WTC11 (cell line): ENCODE measurements at places on chromosomes 3 and 15. TPM values are rescaled to one million over a fixed set of nuclear protein-coding genes. Genes with fewer than 3 reads are reported as not detected.

- H3K27me3 ChIP-seq: no peaks in the 10 kb centered on the region; the same call in 1 of the 2 replicates
- DNase-seq: no peak
- H3K27ac ChIP-seq: no peak overlapping the region
- no peak overlapping the region for H3K4me3 ChIP-seq
- H3K4me1 ChIP-seq: peaks cover 6% of the 10 kb centered on the region
- H3K36me3 ChIP-seq: peaks cover 5% of the 10 kb centered on the region; the same call in 1 of the 2 replicates
Observed at GRCh38 chr3:190281308-190282051, 40.8 kb downstream of the CLDN1 start.

DNA sequence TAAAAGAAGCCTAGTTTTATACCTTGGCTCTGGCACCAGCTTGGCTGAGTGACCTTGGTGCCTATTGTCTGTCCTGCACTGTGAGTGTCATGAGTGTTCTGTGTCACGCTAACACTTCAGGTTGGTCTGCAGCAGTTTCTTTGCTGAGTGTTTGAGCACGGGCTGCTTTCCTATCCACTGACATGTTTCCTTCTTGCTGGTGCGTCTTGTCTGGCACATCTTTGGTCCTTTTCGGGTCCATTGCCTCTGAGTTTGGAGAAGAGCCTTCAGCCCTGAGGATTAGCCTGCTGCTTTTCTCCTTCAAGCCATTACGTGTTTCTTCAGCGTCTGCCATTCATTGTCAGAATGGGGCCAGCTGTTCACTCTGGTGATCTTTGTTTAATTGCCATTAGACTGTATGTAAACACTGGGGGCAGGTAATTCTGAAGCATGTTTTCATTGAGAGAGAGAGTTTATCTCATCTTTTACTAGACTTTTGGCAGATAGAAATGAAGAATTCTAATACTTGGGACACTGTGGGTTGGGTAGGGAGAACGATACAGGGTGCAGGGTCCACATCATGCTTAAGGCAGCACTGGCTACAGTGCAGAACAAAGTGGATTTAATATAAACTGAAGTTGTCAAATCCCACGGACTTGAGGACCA, 55.5 kb downstream of the LRRC28 start:
- no peak for DNase-seq
- peaks cover 4% of the 10 kb centered on the region; the same call in 1 of the 2 replicates for H3K36me3 ChIP-seq
- peak overlapping the region; percentile 92 for H3K27ac ChIP-seq
- H3K4me1 ChIP-seq: peaks cover 34% of the 10 kb centered on the region
- H3K4me3 ChIP-seq: peak overlapping the region; percentile 19

GRCh38 chr3:140292170-140292569, 357.2 kb downstream of the CLSTN2 start:
- peaks cover 50% of the 10 kb centered on the region for H3K4me1 ChIP-seq
- peaks cover 8% of the 10 kb centered on the region for H3K36me3 ChIP-seq
- H3K4me3 ChIP-seq: no peak overlapping the region
- no peak for DNase-seq

GRCh38 chr15:55980511-55980910, 12.9 kb downstream of the NEDD4 start:
- no peak for DNase-seq
- no peaks in the 10 kb centered on the region for H3K36me3 ChIP-seq

- peak overlapping the region; percentile 82 for H3K4me3 ChIP-seq
- H3K36me3 ChIP-seq: no peaks in the 10 kb centered on the region
Observed at GRCh38 chr3:26621906-26622620, 509 bp upstream of the LRRC3B start.

GRCh38 chr3:160950542-160950941, 154.6 kb downstream of the B3GALNT1 start:
- no peak for DNase-seq
- no peak overlapping the region for H3K27ac ChIP-seq
- peaks cover 4% of the 10 kb centered on the region; the same call in 1 of the 2 replicates for H3K4me1 ChIP-seq
- no peaks in the 10 kb centered on the region for H3K36me3 ChIP-seq
- H3K27me3 ChIP-seq: no peaks in the 10 kb centered on the region

- H3K4me1 ChIP-seq: peaks cover 20% of the 10 kb centered on the region
- no peak for DNase-seq
- H3K27ac ChIP-seq: no peak overlapping the region
- H3K27me3 ChIP-seq: no peaks in the 10 kb centered on the region; the same call in 1 of the 2 replicates
Observed at GRCh38 chr3:150278195-150278594, 129.9 kb upstream of the TSC22D2 start.

DNA sequence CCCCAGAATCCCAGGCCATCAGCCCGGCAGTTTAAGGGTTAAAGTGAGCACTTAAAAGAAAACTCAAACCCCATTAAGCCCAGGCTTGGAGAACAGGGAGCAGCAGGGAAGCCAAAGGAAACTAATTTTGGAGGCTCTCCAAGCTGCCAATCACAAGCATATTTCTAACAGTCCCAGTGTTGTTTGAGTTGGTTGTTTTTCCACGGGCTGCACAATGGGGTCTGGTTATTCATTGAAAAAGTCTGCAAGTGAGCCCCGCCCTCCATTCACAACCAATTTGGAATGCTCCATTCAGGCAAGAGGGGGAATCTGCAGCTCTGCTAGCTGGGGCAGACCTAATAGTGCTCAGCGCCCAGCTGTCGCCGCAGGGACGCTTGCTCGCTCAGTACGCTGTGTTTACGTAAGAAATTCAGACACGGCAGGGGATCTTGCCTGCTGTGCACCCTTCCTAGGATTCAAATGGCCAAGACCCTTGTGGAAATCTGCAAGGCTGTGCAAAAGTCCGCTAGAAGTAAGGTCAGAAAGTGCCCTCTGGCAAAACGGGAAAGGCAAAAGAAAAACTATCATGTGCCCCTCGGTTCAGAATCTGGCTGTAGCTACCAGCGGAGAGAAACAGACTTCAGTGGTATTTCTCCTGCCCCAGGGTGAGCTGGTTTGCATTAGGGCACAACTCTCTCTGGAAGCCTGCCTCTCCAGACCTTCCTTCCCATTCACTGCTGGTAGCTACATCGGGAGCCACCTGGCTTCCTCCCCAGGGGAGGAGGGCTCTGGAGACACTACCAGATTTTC, 11.0 kb downstream of the ETV5 start:
- peak overlapping the region; percentile 82 for H3K4me3 ChIP-seq
- peaks cover 28% of the 10 kb centered on the region for H3K36me3 ChIP-seq
- peaks cover 82% of the 10 kb centered on the region for H3K4me1 ChIP-seq
- DNase-seq: peak; percentile 80

DNA sequence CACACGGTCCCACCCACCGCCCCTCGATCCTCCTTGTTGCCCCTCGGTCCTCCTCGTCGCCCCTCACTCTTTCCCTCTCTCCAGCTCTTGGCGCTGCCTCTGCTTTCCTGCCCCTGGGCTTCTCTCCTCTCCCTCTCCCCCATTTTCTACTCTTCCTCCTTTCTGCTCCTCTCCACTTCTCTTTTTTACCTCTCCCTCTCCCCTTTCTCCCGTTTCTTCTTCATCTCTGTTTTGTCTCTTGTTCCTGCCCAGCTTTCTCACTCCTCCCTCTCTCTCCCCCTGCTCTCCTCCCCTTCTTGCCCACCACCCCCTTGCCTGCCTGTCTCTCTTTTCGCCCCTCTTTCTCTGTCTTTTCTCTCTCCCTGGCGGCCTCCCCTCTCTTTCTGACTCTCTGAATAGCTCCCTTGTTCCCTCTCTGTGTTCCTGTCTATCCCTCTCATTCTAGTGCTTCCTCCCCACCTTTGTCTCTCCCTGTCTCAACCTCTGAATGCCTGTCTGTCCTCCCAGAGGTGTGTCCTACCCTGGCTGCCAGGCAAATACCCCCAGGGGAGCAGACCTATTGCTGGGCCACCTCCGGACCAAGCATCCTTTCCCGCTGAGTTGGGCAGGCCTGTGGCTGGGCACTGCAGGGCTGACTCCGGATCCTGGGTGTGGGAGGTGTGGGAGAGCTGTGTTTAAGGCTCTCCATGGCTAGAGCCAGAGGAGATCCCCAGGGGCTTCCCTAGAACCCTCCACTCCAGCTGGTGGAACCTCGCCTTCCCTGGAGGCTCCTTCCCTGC, 41.0 kb downstream of the EPHB3 start:
- no peaks in the 10 kb centered on the region for H3K36me3 ChIP-seq
- peaks cover 84% of the 10 kb centered on the region for H3K27me3 ChIP-seq
- DNase-seq: no peak

DNA sequence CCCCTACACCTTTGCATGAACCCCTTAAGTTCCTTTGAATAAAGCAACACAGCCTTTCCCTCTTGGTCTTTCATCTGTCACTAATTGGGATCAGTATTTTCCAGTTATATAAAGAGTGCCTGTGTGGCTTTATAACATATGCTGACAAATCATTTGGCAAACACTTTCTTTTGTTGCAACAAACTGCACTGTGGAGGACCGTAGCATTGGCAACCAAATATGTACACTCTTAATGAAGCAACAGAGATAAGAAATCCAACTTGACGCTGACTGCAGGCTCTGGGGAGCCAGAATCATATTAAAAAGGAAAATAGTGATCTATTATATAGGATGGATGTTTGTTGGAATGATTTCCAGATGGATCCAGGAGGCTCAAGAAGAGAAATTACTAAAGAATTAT, 120.1 kb upstream of the PRICKLE2 start:
- H3K27me3 ChIP-seq: no peaks in the 10 kb centered on the region
- no peaks in the 10 kb centered on the region for H3K36me3 ChIP-seq
- no peak overlapping the region for H3K4me3 ChIP-seq
- peaks cover 46% of the 10 kb centered on the region for H3K4me1 ChIP-seq

- no peak overlapping the region for H3K4me3 ChIP-seq
- no peaks in the 10 kb centered on the region for H3K27me3 ChIP-seq
- no peak for DNase-seq
- H3K27ac ChIP-seq: no peak overlapping the region
- no peaks in the 10 kb centered on the region for H3K4me1 ChIP-seq
Observed at GRCh38 chr3:111253733-111254132, 182.1 kb downstream of the NECTIN3 start.

DNA sequence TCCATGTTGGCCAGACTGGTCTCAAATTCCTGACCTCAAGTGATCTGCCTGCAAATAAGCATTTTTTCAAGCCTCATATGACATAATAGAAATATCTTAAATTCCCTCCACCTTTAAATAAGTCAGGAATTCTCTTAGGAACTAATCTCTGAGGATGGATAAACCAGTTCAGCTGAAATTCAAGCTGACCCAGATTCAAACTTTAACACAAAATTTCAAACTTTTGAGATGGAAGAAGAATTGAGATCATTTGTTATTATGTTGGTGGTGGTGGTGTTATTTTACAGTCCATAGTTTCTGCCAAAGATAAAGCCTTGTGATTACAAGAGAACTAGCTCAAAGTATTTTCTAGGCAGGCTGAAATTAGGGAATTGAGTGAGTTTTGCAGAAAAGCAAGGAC, 85.5 kb downstream of the SSR3 start:
- no peaks in the 10 kb centered on the region for H3K36me3 ChIP-seq
- H3K27ac ChIP-seq: no peak overlapping the region
- no peaks in the 10 kb centered on the region for H3K27me3 ChIP-seq
- peaks cover 13% of the 10 kb centered on the region for H3K4me1 ChIP-seq

DNA sequence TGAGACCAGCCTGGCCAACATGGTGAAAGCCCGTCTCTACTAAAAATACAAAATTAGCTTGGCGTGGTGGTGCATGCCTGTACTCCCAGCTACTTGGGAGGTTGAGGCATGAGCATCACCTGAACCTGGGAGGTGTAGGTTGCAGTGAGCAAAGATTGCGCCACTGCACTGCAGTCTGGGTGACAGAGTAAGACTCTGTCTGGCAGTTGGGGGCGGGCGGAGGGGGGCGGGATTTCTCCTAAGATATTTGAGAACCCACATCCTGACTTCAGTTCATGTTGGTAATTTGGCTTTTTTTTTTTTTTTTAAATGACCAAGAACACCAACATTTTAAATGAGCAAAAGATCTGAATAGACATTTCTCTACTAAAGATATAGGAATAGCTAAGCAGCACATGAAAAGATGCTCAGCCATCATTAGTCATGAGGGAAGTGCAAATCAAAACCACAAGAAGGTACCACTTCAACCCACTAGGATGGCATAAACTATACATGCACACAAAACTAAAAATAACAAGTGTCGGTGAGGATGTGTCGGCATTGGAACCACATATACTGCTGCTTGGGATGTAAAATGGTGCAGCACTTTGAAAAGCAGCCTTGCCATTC, 75.6 kb upstream of the LMOD3 start:
- no peak overlapping the region for H3K27ac ChIP-seq
- no peak overlapping the region for H3K4me3 ChIP-seq
- H3K36me3 ChIP-seq: peaks cover 5% of the 10 kb centered on the region; the same call in 1 of the 2 replicates
- no peak for DNase-seq
- H3K4me1 ChIP-seq: peaks cover 27% of the 10 kb centered on the region
- no peaks in the 10 kb centered on the region for H3K27me3 ChIP-seq

DNA sequence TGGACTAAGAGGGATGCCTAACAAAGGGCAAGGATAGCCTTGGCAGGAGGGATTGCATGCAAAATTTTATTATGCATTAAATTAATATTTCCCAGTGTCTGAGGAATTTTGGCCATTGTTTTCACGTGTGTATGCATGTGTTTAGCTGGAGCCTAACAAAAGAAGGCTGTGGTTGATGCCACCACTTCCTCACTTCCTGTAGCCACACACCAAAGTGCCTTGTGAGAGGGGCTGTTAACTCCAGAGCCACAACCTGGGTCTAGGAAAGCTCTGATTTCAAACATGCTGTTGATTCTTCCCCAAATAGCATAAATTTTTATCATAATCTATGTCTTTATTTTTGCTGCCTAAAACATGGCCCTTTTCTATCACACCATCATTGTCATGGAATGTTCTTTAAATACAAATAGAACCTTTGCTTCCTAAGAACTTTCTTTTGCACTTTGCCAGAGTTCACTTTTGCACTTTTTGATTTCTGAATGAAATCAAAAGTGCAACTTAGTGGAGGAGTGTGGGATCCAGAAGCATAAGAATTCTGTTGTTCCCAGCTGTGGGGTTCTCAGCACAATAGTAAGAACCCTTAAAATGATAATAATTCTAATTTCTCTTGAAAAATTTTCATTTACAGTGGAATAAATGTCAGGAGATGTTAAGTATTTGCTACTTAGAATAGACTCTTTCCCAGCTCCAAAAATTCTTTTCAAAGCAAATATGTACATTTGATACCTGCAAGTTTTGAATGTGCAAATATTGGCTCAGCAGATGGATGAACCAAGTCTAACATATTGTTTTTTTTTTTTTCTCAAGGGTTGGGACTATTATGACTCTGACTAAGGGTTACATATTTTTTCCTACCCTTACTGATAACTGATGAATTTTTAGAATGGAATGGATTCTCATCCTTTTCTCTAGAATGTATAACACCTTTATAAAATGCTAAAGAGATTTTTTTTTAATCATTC, 35.6 kb upstream of the SPTSSB start:
- H3K27me3 ChIP-seq: no peaks in the 10 kb centered on the region
- peaks cover 3% of the 10 kb centered on the region; the same call in 1 of the 2 replicates for H3K36me3 ChIP-seq
- no peak overlapping the region for H3K4me3 ChIP-seq
- no peak for DNase-seq
- H3K4me1 ChIP-seq: peaks cover 31% of the 10 kb centered on the region

- H3K4me3 ChIP-seq: no peak overlapping the region
- H3K27ac ChIP-seq: no peak overlapping the region
- no peak for DNase-seq
- H3K36me3 ChIP-seq: no peaks in the 10 kb centered on the region
- 0 out of 2 replicates have a peak, but pooled peaks cover 2% of the 10 kb centered on the region for H3K4me1 ChIP-seq
- no peaks in the 10 kb centered on the region for H3K27me3 ChIP-seq
Observed at GRCh38 chr3:125129512-125129997, 73.8 kb upstream of the HEG1 start.

Gene FSIP1
- total RNA-seq: 0.55 to 0.61 TPM (median 0.60 TPM) in 3 replicates

Gene SOX2
- 189 to 245 TPM (median 239 TPM) in 3 replicates for total RNA-seq

Gene DUOXA2
- 0.11 TPM in 1 of 3 replicates, not detected in the others for total RNA-seq

Gene KBTBD12
- 0.22 to 0.66 TPM (median 0.30 TPM) in 3 replicates for total RNA-seq

Gene IL17RB
- 5.3 to 6.4 TPM (median 5.6 TPM) in 3 replicates for total RNA-seq

Gene TTC21A
- 3.8 to 4.6 TPM (median 4.4 TPM) in 3 replicates for total RNA-seq

Gene RASGRF1
- total RNA-seq: 0.85 to 0.99 TPM (median 0.89 TPM) in 3 replicates

Gene LMAN1L
- total RNA-seq: not detected in 3 replicates

Gene USP19
- total RNA-seq: 72.4 to 75.8 TPM (median 73.3 TPM) in 3 replicates

Gene MKRN3
- total RNA-seq: not detected in 3 replicates

Gene GPR87
- 0.16 TPM in 1 of 3 replicates, not detected in the others for total RNA-seq
